Dermis blood vessel endothelial cell (primary cell): ENCODE measurements at places on chromosomes 3 and 15. TPM values are rescaled to one million over a fixed set of nuclear protein-coding genes. Genes with fewer than 3 reads are reported as not detected.
A peak's percentile ranks its signal among the peaks of the same experiment; 100 is the strongest.

- no peak for DNase-seq
Measured at GRCh38 chr3:106725566-106725965, 651.7 kb upstream of the CCDC54 start.

- peak; percentile 47 for DNase-seq
Measured at GRCh38 chr3:119279584-119280243, 14.5 kb upstream of the ARHGAP31 start.

DNA sequence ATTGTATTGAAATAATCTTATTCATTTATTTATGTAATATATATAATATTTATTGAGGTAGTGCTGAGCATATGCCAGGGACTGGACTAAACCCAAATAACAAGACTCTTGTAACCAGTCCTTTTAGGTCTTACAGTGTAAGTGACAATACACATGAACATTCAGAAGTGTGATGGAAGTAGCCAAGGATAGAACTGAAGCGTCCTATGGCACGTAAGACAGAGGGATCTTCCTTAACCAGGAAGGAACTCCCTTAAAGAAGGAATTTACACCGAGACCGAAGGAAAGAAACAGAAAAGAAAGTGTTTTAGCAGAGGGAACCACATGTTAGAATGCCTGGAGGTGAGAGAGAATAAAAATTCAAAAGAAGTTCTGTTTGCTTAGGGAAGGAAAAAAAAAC is 23.6 kb upstream of the CLDN1 start:
- DNase-seq: peak; percentile 39

The WNT7A gene
- total RNA-seq: under 0.01 TPM in 2 replicates

The SCAANT1 gene
- not detected in 2 replicates for total RNA-seq
